ENCODE measurements at places on chromosomes 7 and 10.

GRCh38 chr10:29250066-29250465 is 38.8 kb upstream of the LYZL1 start:
- no peak for DNase-seq

- DNase-seq: no peak
These were observed 1.3 kb upstream of the GDF10 start for GRCh38 chr10:47298715-47299114.

DNA sequence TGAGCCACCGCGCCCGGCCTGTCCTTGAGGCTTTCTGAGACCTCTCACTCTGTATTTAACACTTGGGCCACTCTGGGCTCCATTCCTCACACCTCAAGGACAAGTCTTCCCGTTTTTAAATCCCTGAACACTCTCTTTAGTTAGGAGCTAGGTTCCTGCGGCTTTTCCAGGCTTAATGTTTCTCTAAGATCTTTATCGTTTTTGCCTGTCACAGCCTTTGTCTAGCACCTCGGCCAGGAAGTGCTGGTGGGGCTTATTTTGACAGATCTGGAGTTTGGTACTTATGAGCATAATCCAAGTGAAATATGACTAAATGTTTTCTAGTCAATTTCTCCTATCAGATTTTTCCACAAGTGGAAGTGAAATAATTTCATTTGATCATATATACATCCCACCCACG is 186.6 kb downstream of the DPY19L1 start:
- DNase-seq: no peak

- DNase-seq: peak; percentile 35
These were observed 26.9 kb downstream of the SPOCK2 start for GRCh38 chr10:72061491-72061890.

DNA sequence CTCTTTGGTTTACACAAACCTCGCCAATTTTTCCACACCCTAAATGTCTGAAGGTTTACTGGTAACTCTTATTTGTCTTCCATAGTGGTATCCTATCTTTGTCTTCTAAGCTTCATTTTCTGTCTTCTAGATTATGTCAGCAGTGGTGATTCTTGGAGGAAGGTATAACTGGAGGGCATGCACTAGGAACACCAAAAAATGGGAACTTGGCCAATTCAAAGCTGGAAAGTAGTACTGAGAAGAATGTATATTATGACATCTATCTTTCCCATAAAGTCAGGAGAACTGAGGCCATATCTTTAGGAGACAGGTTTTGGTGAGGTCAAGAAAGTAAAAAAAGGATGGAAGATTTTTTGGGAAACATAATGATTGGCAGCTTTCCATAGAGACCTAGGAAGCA is 113.3 kb downstream of the CPEB3 start:
- no peak for DNase-seq

- DNase-seq: no peak
These were observed 196.8 kb downstream of the ADRA2A start for GRCh38 chr10:111273635-111274034.

GRCh38 chr7:105399043-105399725 is 10.5 kb upstream of the SRPK2 start:
- no peak for DNase-seq

DNA sequence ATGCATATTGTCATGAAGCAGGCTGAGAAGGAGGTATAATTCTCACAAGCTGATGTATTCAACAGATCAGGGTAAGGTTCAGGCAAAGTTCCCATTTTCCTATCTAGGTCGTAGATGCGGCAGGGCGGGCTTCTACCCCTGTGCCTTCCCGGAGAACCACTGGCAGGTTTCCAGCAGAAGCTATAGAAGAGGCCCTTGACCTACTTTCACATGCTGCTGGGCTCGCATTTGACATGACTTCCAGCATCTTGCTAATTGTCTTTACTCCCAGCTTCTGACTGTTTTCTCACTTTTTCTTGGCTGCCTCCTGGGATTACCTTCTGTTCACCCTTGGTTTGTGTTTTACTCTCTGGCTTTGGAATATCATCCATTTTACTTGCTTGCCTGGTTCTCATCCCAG is 32.6 kb upstream of the ORC5 start:
- no peak for DNase-seq

- no peak for DNase-seq
These were observed 195.1 kb downstream of the CCDC3 start for GRCh38 chr10:12806228-12807095.

DNA sequence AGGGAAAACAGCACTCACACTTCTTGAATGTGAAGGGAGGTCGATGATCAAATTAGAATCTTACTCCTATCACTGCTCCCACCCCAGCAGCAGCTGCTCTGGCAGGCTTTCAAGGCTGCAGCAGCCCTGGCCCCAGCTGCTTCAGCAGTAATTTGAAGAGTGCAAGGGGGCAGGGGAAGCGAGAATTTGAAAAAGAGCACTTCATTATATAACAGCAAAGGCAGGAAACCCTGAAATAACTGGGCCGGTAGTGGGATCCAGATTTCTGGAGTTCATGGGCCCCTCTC is 44.9 kb downstream of the MYPN start:
- no peak for DNase-seq

DNA sequence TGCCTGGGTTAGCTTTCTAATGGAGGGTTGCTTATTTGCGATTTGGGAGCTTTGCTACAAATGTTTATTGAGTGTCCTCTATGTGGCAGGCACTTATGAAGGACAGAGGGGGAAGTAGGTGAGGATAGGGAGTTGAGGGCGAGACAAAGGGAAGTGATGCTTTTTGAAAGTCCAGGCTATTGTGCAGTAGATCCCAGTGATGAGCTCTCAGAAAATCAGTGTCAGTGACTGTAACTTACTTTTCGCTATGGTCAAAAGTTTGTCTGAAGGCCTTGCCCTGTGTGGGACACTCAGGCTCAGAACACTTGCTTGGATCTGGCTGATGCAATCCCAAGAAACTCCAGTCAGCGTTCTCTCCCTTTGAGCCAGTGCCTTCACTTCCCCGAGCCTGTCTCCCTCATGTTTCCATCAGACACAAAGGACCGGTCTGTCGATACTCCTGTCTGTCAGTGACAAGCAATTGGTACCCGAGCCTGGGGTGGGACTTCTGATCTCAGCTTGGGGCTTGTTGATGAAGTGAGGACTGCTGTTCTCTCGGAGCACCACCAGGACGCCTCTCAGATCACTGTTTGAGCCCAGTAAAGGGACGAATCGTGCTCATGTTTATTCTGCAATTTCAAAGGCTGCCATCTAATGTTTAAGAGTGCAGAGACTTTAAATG is 63.1 kb upstream of the SORCS3 start:
- no peak for DNase-seq

DNA sequence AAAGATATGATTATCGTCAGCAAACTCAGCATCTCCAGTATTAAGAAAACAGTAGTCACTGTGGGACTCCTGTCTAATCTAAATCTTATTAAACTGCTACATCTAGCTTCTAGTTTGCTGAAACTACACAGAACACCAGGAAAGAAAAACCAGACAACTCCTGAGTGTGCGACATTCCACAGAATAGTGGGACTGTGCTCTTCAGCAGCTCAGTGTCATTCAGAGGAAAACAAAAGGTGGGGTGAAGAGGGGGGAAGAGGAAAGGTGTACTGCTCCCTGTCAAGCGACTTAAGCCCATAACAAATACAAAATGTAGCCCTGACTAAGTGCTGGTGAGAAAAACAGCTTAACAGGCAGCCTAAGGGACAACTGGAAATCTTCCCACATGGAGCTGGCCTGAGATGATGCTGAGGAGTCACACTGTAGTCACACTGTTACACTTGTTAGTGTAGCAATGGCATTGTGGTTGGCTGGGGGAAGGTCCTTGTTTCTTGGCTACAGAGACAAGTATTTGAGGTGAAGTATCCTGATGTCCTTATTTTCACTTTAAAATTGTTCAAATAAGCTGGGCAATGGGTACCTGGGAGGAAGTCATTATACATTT is 135.5 kb downstream of the USP6NL start:
- DNase-seq: no peak

DNA sequence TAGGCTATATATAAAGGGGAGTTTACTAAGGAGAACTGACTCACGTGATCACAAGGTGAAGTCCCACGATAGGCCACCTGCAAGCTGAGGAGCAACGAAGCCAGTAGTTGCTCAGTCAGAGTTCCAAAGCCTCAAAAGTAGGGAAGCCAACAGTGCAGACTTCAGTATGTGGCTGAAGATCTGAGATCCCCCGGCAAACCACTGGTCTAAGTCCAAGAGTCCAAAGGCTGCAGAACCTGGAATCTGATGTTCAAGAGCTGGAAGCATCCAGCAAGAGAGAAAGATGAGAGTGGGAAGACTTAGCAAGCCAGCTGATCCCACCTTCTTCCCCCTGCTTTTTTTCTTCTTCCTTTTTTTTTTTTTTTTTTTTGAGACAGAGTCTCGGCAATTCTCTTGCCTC is 27.0 kb upstream of the GSDME start:
- no peak for DNase-seq

GRCh38 chr10:84065804-84066601 is 73.3 kb upstream of the GHITM start:
- no peak for DNase-seq

- no peak for DNase-seq
These were observed 48.5 kb downstream of the ANLN start for GRCh38 chr7:36438211-36438610.

- DNase-seq: no peak
These were observed 162.2 kb downstream of the ELMO1 start for GRCh38 chr7:37286454-37286832.

GRCh38 chr7:138358850-138359341 is 101.2 kb upstream of the TRIM24 start:
- no peak for DNase-seq

DNA sequence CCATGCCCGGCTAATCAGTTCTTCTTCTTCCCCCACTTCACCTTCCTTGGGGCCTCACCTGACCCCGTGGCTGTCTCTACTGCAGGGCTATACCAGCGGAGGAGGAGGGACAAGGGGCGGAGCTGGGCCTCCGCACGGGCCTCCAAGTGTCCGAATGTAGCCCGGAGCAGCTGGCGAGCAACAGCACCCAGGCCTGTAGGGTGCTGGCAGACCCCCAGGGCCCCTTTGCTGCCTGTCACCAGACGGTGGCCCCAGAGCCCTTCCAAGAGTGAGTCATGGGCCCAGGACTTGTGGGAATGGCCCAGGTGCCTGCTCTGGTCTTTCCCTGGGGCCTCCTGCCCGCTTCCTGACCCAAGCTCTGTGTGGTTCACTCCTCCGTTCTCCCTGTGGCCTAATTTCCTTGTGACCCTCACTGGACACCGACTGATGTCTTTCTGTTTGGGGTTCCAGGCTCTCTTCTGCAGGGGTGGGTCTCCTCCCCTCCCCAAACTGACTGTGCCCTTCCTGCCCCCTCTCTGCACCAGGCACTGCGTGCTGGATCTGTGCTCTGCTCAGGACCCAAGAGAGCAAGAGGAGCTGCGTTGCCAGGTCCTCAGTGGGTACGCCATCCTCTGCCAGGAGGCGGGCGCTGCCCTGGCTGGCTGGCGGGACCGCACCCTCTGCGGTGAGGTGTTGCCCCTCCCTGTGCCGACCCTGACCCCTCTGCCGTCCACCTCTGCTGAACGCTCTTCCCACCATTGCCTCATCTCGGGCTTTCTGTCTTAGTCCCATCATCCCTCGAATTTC is 35.2 kb downstream of the EPHB4 start:
- DNase-seq: no peak

- no peak for DNase-seq
These were observed 44.0 kb downstream of the ASB4 start for GRCh38 chr7:95529701-95530100.

GRCh38 chr10:42836096-42836495 is 53.5 kb downstream of the BMS1 start:
- no peak for DNase-seq

GRCh38 chr10:113252650-113253618 is 299.9 kb upstream of the HABP2 start:
- DNase-seq: no peak

DNA sequence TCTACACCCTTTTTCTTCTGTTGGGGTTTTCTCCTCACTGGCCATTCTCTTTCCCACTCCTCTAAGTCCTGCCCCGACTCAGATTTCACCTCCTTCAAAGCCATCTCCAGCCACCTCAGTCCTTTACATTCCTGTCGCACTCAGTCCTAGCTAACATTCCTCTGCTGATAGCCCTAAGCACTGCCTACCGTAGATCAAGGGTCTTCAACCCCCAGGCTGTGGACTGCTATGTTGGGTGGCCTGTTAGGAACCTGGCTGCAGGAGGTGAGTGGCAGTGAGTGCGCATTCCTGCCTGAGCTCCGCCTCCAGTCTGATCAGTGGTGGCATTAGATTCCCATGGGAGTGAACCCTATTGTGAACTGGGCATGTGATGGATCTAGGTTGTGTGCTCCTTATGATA is 11.2 kb downstream of the PFKFB3 start:
- no peak for DNase-seq

DNA sequence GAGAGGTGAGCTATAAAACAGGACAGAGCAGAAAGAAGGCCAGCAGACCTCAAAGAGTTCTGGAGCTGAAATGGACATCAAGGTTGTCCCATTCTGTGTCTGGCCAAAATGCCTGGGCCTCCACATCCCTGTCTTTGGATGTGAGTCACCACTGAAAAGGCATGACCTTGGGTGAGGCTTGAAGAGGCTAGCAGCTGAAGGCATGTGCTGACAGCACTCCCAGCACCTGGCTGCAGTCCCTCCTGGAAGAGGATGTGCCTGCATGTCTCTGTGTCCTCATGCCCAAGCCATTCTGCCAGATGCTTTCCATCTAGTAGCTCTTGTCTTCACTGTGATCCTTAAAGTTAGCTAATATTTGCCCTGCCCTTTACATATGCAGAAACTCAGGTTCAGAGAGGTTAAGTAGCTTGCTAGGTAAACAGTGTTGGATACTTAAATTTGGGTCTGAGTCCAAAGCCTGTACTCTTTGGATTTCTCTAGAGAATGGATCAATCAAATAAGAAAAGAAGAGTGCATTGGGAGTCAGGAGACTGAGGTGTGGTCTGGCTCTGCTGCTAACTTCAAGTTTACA is 35.8 kb downstream of the HECW1 start:
- no peak for DNase-seq

DNA sequence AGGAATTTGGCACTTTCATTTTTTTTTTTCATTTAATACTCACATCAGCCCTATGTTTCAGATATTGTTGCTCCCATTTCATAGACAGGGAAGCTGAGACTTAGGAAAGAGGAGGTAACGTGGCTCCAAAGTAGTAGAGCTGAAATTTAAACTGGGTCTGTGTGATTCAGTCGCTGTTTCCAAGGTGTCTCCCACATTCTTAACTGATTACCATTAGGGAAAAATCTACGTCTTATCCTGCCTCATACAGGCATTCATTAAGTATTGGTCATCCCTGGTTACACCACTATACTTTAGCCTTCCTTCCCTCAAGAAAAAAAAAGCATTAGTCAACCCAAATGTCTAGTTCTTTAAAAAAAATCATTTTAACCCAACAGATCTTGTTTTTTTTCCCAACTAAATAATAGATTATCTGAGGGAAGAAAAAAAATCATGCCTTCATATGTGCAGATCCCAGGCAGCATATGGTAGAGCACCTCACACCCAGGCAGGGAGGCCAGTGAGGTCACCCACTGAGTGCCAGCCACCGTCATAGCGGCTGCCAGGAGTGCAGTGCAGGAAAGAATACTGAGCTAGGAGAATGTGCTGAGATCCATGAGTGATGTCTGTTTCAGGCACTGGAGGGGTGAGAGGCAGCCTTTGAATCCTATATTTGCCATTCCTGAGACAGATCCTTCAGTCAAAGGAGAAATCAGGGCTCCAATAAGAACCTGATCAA is 59.0 kb upstream of the SORCS3 start:
- no peak for DNase-seq

GRCh38 chr10:125141860-125142484 is 18.4 kb downstream of the CTBP2 start:
- no peak for DNase-seq

- DNase-seq: no peak
These were observed 41.4 kb downstream of the ZRANB1 start for GRCh38 chr10:124983321-124983720.

- no peak for DNase-seq
These were observed 13.3 kb downstream of the IFIT5 start for GRCh38 chr10:89427629-89428028.

- DNase-seq: no peak
These were observed 64.5 kb upstream of the BTBD16 start for GRCh38 chr10:122206471-122207065.

All from activated naive CD4-positive, alpha-beta T cell treated with anti-CD3 and anti-CD28 coated beads for 36 hours (primary cell).